ENCODE measurements at places on chromosomes 3 and 15.
A peak's percentile ranks its signal among the peaks of the same experiment; 100 is the strongest.

DNA sequence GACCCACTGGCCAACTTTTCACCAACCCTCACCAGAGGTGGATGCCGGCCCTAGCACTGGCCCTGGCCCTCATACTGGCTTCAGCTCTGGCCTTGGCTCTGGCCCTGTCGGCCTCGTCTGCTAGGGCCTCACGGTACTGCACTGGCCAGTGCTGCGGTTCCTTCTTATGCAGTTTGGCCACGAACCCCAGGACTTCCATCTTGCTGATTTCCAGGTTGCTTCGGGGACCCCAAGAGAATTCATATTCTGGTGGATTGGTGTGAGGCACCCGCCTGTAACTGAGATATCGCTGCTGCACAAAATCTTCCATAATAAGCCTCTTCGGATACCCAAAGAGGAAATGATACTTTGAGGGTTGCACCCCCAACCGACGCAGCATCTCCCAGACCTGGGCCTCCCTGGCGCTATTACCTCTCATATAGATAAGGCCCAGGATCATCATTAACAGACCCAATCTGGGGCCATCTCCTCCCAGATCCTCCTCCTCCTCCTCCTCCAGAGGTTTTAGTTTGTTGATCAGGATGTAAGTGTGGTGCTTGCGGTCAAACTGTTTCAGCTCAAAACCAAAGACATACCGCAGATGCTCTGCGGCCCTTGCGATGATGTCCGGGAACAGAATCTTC, 883 bp downstream of the MAGEF1 start:
- peak; percentile 34 for DNase-seq

DNA sequence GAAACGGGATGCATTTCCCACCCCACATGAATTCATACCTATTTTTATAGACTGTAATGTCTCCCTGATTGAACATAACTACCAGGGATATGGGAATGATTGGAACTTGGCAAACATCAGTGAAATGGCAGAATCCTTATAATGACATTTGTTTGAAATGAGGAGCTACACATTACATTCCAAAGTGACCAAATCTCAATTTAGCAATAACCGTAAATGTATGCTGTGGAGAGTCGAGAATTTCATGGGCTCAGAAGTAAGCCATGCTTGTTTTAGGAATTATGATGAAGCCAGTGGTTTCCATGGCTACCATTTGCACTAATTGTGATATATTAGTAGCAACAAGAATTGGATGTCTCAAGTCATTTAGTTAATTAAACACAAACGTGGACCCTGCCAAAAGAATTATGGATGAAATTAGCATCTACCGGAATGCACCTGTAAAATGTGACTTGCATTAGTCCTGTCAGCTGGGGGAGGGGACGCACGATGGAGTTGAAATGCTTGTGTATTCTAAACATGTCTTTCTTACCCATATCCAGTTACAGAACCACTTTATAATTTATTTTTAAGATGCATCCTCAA, 760.2 kb downstream of the GRM7 start:
- no peak for DNase-seq

GRCh38 chr15:59561547-59561946, 50.0 kb upstream of the GCNT3 start:
- DNase-seq = no peak

GRCh38 chr15:38112406-38112805, 140.2 kb upstream of the SPRED1 start:
- no peak for DNase-seq

DNA sequence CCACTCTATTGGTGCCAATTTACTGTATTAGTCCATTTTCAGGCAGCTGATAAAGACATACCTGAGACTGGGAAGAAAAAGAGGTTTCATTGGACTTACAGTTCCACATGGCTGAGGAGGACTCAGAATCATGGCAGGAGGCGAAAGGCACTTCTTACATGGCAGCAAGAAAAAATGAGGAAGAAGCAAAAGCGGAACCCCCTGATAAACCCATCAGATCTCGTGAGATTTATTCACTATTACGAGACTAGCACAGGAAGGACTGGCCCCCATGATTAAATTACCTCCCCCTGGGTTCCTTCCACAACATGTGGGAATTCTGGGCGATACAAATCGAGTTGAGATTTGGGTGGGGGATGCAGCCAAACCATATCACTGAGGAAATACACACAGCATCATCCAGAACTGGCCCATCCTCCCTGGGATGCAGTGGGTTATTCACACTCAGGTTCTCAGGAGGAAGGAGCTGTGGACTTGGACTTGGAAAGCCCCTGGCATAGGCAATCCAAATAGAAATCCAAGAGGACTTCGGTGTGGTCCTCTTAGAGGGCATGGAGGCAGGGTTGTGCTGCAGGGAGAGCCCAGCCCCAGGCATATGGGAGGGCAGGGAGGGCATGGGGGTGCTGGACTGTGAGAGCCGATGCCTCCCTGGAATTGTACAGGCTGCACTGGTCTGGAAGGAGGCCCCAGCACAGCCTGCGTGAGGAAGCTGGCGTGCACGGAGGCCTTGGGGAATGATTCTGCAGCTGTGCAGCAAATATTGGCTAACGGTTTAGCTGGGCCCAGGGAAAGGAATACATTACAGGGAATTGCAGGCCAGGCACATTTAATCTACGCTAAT, 62.9 kb downstream of the EFCAB12 start:
- DNase-seq = no peak

Data from GM03348 (cell line).